ENCODE measurements at places on chromosomes 7 and 10.

GRCh38 chr10:32340596-32341180 lies 6.3 kb downstream of the EPC1 start:
- no peak for DNase-seq

DNA sequence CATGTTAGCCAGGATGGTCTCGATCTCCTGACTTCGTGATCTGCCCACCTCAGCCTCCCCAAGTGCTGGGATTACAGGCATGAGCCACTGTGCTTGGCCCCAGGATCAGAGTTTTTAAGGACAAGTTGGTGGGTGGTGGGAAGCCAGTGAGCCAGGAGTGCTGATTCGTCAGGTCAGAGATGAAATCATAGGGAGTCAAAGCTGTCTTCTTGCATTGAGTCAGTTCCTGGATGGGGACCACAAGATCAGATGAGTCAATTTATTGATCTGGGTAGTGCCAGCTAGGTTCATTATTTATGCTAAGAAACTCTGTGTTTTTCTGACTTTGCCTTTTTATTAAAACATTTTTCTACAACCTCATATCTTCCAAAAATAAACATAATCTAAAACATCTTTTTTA lies 423.8 kb downstream of the ARL4A start:
- DNase-seq: no peak

- DNase-seq: no peak
Measured at GRCh38 chr10:101614663-101615524, 26.8 kb downstream of the DPCD start.

DNA sequence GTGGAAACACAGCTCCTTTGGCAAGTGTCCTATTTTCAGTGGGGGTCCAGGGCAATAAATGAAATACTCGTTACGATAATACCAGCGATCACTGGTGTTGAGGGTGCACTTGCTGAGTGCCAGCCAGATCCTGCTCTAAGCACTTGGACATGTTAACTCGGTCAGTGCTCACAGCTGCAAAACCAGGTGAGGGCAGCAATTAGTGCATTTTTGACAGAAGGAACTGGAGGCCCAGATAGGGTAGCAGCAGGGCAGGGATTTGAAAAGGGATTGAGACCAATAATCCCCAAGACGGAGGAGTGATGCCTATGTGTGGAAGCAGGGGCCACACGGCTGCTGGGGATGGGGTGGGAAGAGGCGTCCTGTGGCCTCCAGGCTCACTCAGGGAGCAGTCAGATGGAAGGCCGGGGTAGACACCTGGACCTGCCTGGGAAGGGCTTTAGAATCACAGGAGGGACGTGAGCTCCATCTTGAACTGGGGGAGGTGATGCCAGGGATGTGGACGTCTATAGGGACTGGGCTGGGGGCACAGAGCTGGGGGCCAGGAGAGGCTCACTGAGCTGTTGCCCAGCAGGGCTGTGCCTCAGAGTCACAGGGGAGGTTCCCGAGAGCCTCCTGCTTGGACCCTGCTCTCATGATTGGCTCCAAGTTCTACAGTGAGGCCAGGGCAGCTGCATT lies 14.3 kb downstream of the PTPRE start:
- DNase-seq: no peak

- DNase-seq: no peak
Measured at GRCh38 chr10:73998623-73998928, 660 bp downstream of the VCL start.

GRCh38 chr10:79424221-79425073 lies 21.0 kb downstream of the ZCCHC24 start:
- DNase-seq: no peak

- no peak for DNase-seq
Measured at GRCh38 chr7:13293264-13294002, 606.0 kb downstream of the ARL4A start.

DNA sequence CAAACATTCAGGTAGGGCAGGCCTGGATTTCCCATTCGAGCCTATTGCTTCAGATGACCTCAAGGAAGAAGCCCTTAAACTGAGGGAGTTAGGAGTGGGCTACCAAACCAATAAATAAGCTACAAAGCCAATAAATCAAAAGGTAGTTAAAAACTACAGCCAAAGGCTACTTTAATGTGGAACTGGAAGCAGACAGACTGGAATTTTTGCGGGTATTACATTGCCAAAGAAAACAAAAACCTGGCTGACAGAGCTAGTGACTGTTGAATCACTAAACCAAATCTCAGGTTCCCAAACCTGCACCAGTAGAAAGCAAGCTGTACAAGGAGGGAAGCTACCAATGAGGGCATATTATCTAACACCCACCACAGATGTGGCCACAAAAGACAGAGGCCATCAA lies 315.6 kb downstream of the GRM8 start:
- DNase-seq: no peak

GRCh38 chr7:8296362-8296659 lies 34.3 kb upstream of the ICA1 start:
- peak; percentile 12 for DNase-seq

DNA sequence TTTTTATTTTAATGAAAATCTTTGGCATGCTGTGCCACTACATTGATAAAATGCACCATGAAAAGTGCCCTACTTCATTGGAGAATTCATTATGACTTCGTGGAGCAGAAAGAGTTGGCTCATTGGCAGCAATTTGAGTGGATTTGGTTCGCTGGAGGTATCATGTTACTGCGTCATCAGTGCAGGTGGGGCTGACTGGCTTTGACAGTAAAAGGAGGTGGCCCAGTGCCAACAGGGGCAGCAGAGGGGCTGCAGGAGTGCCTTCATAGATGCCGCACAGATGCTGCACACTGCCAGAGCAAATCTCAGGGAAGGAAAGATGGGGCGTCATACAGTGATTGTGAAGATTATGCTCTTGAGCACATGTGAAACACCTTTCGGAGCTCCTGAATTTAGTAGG lies 22.2 kb downstream of the FZD1 start:
- no peak for DNase-seq

GRCh38 chr7:106423821-106424475 lies 139.2 kb upstream of the NAMPT start:
- no peak for DNase-seq

DNA sequence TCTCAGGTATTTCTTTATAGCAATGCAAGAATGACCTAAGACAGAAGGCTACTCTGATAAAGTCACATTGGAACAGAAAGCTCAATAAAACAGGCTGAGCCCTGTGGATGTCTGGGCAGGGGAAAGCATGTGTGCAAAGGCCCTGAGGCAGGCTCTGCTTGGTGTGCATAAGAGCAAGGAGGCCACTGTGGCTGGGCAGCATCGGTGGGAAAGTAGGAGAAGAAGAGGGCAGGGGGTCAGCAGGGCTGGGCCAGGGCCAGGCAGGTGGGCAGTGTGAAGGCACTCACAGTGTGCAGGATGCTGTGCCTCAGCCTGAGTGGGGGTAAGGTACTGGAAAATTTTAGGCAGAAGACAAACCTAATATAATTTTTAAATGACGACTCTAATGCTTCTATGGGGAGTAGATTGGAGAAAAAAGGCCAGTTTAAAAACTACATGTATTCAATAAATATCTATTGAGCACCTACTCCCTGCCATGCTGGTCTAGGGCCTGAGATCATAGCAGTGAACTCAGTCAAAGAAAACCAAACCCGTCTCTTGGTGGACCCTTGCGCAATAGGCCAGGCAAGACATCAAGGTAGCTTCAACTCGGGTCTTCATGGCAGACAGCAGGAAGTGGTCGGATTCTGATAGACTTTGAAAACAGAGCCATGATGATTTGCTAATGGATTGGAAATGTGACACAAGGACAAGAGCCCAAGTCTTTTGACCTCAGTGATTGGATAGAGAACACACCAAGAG lies 572.3 kb downstream of the TCERG1L start:
- no peak for DNase-seq

- no peak for DNase-seq
Measured at GRCh38 chr7:100034871-100035510, 14.6 kb upstream of the ZSCAN21 start.

DNA sequence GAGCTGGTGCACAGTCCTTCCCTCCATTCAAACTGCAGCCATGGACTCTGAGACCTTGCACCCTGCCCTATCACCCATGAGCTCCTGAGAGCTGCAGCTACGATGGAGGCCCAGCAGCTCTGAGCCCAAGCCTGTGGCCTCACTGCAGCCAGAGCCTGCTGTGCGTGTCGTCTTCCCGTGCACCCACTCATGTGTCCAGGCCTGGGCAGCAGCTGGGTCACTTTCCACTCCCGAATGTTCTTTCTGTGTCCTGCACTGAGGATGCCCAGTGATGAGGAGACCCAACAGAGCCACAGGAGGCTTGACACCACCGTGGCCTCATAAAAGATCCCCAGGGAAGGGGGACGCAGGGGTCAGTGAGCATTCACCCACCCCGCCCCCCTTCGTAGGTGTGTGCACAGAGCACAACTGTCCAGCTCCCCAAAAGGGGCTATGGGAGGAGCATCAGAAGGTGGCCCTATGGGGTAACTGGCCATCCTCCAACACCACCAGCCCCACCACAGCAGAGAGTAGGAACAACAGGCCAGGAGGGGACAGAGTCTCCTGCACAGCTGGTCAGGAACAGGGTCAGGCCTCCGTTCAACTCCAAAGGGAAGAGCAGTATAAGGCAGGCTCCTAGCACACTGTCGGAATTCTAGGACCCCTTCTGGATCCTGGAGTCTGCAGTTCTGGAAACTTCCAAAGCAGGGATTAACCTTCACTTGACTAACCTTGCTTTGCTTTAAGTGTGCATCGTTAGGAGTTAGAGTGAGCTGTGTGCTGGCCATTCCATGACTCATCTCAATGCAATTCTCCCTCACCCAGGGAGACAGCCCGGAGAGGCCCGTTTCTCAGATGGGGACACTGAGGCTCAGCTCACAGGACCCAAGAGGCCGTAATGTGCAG lies 52.6 kb downstream of the RASGEF1A start:
- DNase-seq: no peak

GRCh38 chr10:118277871-118278270 lies 64.3 kb downstream of the FAM204A start:
- no peak for DNase-seq

DNA sequence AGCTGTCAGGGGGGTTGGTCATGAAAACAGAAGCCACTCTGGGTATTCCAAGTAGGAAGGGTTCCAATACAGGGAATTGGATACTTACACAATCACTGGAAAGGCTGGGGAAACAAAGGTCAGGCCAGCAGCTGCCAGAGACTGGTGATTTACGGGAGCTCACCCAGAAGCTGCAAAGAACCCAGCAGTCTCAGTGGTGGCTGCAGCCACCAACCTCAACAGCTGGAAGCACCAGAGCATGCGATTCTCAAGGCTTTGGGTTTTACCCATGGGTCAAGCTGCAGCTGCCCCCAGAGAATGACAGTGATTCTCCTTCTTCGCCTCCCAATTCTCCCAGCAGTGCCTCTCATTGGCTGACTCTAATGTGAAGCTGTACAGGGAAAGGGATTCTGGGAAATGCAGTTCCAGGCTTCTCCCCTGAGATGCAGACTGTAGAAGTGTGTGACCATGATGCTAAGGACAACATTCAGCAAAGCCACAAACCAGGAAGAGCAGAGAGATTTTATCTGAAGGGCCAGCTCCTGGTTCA lies 107.2 kb upstream of the TCF7L2 start:
- DNase-seq: no peak

DNA sequence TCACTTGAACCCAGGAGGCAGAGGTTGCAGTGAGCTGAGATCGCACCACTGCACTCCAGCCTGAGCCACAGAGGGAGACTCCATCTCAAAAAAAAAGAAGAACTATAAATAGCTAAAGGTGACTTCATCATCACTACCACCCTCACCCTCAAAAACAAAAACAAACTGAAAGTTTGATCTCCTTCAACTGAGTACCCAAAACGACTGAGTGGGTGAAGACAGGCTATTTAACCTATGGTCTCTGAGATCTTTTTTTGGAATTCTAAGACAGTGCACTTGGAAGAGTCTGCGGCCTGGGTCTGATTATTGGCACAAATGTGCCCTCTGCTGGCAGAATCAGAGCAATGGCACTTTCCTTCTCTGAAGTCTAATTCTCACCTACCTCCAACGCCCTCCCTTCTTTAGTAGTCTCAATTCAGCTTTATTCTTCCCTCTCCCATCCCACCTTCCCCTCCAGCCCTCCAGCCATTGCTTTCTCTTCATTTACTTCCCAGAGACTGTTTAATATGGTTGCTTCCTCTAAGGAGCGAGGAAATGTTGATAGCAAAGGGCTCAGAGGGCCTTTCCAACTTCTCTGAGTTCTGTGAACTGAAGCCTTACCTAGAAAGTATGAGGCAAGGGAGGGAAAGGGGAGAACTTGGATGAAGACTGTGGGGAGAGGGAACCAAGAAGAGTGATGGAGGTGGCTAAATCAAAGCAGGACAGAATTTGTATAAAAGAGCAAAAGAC lies 2.9 kb upstream of the MYOZ1 start:
- DNase-seq: peak; percentile 78

DNA sequence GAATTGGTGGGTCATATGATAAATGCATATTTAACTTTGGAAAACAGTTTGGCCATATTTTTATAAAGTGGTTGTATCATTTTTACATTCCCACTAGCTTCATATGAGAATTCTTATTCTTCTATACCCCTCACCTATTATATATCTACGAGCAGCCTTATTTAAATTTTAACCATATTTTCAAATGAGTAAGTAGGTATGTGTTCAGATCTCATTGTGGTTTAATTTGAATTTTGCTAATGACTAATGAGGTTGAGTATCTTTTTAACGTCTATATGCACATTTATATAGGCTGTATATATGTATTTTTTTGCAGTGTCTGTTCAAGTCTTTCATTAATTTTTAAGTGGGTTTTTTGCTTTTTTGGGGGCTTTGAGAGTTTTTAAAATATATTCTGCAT lies 14.2 kb downstream of the RAB18 start:
- no peak for DNase-seq

DNA sequence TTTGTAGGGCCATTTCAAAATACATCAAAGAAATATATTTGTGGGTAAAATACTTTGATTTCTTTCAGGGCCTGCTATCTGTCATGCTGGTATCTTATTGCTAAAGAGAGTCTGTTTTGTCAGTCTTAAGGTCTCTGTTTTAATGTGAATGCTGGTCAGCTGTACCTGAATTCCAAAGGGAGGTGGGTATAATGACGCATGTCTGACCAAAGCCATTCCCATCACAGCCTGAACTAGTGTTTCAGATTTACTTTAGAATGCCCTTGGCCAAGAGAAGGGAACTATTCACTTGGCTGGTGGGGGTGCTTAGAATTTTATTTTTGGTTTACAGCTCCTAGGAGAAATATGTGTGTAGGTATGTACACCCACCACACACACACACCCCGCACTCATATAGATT lies 30.6 kb upstream of the MYL10 start:
- no peak for DNase-seq

GRCh38 chr7:103811997-103812396 lies 177.5 kb downstream of the RELN start:
- DNase-seq: no peak

GRCh38 chr7:36650320-36650719 lies 74.0 kb downstream of the AOAH start:
- no peak for DNase-seq

GRCh38 chr7:27143950-27144780 lies 684 bp upstream of the HOXA5 start:
- no peak for DNase-seq

DNA sequence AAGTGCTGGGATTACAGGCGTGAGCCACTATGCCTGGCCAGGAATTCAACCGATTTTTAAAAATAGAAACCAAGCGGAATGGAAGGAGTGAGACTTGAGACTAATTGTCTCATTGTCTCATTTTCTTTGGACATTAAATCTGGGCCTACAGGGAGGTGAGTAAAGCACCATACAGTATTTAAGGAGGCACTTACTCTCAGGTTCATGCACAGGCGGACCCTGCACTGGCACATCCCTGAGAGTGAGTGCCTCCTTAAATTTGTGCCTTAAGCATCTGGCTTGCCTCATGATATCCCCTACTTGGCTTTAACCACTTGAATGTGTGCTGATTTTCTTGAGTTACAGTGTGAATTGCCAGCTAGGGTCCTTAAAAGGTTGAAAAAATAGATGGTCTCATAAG lies 10.6 kb downstream of the UBE3C start:
- DNase-seq: no peak

Data from frontal cortex (tissue), 4 donors.